ENCODE measurements at places on chromosomes 5 and 9.

- DNase-seq = no peak
Measured at GRCh38 chr5:129903466-129904101, 681 bp upstream of the CHSY3 start.

- DNase-seq = no peak
Measured at GRCh38 chr5:45695804-45696156, 400 bp downstream of the HCN1 start.

DNA sequence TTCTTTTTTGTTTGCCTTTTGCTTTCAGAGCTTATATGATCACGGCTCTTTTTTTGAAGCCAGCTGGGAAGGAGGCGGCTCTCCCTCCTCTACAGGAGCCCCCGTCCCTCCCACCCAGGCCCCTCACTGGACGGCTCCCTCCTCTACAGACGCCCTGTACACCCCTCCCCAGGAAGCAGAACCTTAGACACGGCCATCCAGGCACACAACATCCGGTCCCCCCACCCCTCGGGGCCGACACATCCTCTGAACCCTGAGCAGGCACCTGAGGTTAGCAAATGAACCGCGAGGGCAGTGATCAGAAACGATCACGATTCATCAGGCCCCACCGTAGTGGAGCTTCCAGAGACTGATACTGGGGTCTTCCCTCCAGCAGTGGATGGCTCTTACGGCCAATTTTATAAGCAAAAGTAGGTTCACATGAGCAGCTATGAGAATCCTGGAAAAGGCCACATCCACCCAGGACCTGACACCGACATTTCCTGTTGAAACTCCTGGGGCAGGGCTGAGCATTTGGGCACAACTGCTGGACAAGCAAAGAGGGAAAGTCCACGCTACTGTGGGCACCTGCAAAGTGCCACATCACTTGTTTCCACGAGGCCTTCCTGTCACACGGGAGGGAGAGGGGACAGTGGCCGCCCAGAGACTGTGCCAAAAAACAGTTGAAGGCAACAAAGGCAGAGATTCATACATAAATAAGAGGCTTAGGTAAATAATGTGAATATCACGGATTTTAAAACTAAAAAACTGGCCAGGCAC, 78.9 kb downstream of the SEMA4D start:
- DNase-seq = no peak

DNA sequence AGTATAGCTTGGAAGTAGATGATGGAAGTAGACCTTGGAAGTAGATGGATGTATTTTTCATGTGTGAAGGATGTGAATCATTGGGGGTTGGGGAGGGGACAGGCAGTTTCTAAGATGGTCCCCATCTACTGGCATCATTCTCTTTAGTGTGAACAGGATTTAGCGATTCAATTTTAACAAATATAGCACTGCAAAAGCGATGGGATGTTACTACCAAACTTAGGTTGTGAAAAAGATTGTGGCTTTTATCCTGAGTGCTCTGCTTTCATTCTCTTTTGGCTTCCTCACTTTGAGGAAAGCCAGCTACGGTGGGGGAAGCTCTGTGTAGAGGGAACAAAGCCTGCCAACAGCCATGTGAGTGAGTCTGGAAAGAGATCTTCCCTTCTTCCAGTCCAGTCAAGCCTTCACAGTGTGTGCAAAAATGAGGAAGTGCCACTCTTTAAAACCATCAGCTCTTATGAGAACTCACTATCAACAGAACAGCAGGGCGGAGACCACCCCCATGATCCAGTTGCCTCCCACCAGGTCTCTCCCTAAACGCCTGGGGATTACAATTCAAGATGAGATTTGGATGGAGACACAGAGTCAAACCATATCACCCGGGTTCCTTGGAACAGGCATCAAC, 441.4 kb downstream of the SH3GL2 start:
- no peak for DNase-seq

DNA sequence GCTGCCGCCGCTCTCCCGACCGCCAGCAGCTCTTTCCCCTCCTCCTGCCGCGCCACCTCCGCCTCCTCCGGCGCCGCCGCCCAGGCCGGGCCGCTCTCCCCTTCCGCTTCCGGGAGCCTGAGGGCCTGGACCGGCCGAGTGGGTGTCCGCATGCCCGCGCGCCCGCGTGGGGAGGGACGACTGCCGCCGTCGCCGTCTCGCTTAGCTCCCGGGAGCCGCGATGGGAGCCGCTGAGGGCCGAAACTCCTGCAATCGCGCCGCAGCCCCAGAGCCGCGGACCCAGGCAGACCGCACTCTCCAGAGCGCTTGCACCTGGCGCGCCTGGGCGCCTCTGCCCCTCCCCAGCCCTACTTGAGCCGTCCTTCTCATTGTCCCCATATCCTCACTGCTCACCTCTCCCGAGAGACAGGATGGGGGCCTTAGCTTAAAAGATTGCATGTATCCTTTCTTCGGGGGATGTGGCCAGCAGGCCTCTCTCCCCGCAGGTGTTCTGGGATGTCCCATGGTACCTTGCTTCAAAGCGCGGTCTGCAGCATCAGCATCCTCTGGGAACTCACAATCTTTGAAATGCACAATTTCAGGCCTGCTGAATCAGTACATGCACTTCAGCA, at the start of gene ZDHHC21:
ZDHHC21 (minus strand) TSS at position 182 of the 611 bp plus-strand sequence. CDS start 19,092 bp downstream, outside the sequence.
- peak; percentile 73 for DNase-seq

DNA sequence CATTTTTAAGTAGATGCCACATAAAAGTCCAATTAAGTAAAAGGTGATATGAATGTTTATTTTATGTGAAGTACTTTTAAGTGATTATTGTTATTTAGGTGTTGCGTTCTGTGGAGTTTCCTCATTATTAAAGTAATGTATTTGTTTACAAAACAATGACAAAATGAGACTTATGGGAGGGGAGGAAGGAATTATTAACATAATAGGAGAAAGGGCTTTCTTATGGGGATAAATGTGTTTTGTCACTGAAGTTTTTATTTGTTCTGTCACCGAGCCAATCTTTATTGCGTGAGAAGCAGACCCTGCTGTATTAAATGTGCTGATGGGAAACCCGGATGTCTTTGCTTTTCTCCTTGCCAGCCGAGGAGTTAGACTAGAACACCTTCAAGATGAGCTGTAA, 44.5 kb downstream of the TRIO start:
- DNase-seq = no peak

- peak; percentile 13 for DNase-seq
Measured at GRCh38 chr9:16202914-16203728, 650.3 kb downstream of the CCDC171 start.

GRCh38 chr9:14722391-14723035, at the start of gene CER1:
TSS of gene CER1 (minus strand) at chr9:14722733. CDS start at chr9:14722672, 61 bp downstream.
- DNase-seq = no peak

- no peak for DNase-seq
Measured at GRCh38 chr9:74479711-74480110, 17.4 kb upstream of the RORB start.

- DNase-seq = no peak
Measured at GRCh38 chr9:88628811-88629210, 93.8 kb downstream of the NXNL2 start.

DNA sequence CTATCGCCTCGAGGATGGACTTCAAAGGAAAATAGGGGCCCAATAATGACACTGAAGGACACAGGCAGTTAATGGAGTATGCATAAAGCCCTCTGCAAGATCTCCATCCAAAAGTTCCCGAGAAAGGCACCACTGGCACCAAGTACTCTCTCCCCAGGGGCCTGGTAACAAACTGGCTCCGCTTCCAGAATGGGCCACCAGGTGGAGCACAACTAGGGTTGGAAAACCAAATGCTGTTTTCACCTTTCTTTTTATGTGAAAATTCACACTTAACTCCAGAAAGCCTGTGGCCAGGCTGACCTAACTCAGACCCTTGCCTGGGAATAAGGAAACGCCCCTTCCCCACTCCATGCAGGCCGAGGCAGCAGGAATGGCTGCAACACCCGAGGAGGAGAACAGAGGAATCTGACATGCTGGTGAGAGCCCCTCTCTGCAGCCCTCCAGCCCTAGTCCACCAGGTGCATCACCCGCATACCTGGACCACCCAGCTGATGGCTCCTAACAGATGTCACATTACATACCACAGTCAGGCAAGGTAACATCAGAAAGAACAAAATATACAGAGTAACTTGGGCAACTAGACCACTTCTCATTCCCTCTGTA, 42.8 kb downstream of the CAMSAP1 start:
- peak; percentile 70 for DNase-seq

DNA sequence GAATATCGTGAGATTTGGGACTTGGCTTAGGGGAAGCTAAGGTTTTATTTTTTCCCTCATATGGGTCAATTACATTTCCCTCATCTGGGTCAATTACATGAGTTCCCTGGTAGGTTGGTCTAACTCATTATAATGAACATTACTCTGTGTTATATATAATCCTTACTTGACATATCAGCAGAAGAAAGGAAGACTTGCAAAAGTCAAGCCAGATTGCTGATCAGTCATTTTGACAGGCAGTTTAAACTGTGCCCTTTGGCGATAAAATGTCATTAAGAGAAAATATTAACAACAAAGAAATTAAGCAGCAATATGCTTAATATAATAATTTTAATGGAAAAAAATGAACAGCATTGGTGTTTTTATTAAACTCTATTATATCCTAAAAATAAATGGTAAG, 23.1 kb upstream of the TRPM3 start:
- DNase-seq = no peak

- no peak for DNase-seq
Measured at GRCh38 chr5:569868-570361, 42.2 kb upstream of the CEP72 start.

GRCh38 chr5:113448252-113448651, 13.5 kb upstream of the TSSK1B start:
- no peak for DNase-seq

DNA sequence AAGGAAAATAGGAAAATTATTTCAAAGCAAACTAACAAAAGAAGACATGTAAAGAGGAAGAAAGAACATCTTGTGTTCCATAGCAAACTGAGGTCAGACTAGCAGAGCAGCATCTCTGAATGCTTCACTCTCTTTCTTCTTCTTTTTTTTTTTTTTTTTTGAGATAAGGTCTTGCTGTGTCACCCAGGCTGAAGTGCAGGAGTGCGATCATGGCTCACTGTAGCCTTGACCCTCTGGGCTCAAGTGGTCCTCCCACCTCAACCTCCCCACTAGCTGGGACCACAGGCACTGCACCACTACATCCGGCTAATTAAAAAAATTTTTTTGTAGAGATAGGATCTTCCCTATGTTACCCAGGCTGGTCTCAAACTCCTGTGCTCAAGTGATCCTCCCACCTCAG, 36.6 kb downstream of the MELK start:
- no peak for DNase-seq

DNA sequence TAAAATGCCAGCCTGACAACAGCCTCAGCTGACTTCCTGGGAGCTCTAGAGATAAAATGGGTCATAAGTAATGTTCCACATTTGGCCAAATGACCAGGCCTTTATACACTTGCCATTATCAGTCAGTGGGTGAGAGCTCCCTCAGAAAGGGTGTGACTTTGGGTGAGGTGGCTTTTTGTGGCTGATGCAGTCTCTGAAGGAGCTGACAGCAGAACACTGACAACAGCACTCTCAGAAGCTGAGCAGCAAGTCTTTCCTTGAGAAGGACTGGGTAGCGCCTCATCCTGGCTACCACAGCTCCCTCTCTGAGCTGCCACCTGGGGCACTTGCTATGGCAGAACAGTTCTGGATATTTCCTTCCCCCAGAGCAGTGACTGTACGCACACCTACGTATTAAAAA, 22.0 kb upstream of the GNAQ start:
- no peak for DNase-seq

- DNase-seq = no peak
Measured at GRCh38 chr5:176542596-176543427, 5.6 kb upstream of the RNF44 start.

- no peak for DNase-seq
Measured at GRCh38 chr9:136949239-136949816, 2.7 kb upstream of the LCN12 start.

DNA sequence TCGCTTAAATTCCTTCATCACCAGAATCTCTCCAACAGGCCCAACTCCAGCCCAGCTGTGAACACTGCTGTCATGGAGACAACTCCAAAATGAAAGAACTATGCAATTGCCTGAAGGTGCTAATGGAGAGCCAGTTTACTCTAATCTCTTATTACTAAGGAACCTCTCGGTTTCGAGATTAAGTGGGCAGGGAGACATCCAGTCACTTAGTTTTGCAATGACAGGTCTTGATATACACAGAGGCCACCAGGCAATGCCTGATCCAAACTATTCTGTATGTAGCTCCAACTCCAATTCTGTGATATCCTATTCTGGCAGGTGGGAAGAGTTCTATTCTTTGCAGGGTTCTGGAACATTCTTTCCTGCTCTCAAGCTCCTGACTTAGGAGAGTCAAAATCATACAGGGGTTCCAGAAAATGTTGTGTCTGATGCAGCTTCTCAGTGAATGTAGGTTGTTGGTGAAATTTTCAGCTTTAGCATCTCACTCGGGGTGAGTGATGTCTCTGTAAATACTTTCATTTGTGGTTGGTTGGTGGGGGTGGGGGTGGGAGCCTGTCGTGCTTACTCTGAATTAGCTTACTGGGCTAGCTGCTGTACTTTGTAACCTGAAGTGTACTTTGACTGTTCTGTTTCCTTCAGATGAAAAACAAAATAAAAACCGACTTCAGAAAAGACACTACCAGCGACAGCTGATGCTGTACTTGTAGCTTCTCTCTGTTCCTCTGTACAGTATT, 170.9 kb downstream of the PALM2AKAP2 start:
- DNase-seq = no peak

GRCh38 chr5:2802693-2803365, 51.4 kb upstream of the IRX2 start:
- no peak for DNase-seq

- DNase-seq = no peak
Measured at GRCh38 chr9:72132052-72132451, 17.2 kb upstream of the GDA start.

- peak; percentile 65 for DNase-seq
Measured at GRCh38 chr9:97501177-97501971, at the start of gene TMOD1. TSS of gene TMOD1 (plus strand) at chr9:97501666. CDS start at chr9:97524189, 22,523 bp downstream.

- DNase-seq = no peak
Measured at GRCh38 chr9:122468735-122469134, 9.0 kb downstream of the OR1J1 start.

DNA sequence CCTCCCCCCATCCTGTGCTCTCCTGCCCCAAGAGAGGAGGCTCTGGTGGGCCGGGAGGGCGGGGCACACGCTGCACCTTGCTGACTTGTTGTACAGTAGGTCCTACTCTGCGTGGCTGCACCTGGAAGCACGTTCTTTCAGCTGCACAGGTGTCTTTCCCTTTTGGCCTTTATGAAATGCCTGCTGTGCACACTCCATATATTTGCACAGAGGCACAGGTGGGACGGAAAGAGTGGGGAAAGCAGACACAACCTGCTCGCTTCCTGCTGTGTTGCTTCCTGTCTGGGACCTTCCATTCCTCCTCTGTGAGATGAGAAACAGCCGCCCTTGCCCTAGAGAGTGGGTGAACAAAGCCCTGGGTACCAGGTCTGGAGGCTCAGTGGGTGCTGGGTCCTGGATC, 4.8 kb downstream of the USP20 start:
- no peak for DNase-seq

DNA sequence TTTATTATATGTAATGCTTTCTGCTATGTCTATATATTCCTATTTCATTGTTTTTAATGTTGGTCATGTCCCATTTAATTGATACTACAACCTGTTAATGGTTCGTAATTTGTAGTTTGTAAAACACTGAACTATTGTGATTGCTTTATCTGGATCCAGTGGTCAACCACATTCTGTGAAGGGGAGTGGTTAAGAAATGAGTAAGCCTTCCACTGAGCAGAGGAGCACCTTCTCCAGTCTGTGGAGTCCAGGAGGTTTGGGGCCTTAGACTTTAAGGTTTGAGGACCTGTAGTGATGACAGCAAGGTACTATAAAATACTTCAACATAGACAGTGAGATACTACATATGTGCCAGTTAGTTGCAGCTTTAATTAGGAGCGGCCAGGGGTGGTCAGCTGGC, 67.7 kb upstream of the RAD23B start:
- DNase-seq = no peak

- no peak for DNase-seq
Measured at GRCh38 chr9:37820142-37820541, 19.5 kb downstream of the DCAF10 start.

All from RKO (cell line).